ENCODE measurements at places on chromosomes 5 and 9.

- no peak for DNase-seq
These were observed 273.2 kb downstream of the SH3GL2 start for GRCh38 chr9:17852108-17852507.

DNA sequence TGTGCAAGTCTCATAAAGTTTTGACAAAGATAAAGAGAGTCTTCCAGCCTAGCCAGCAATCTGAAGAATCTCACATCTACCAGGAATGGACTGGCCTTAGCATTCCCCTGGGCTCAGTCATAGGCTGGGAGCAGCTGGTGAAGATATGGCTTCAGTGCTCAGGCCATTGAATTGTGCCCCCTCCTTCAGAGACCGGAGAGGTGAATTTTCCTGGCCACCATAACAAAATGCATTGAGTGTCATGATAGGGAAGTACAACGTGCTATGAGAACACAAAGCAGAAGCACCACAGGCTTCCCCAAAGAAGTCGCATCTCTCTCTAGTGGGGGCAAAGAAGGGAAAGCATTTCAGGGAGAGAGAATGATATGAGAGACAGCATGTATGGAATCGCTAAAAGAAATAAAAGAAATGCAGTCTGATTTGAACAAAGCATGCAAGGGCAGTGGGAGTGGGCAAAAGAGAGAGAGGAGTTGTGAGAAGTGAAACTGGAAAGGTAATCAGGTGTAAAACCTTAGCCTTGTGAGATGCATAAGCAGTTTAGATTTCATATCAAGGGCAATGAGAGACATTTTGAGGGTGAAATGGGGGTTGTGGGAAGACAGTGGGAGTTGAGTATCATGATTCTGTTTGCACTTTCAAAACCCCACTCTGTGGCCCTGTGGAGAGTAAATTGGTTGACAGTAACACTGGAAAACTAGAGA is 57.1 kb upstream of the NMUR2 start:
- DNase-seq, result no peak

GRCh38 chr5:62778316-62779009 is 199.8 kb downstream of the LRRC70 start:
- DNase-seq, result no peak

DNA sequence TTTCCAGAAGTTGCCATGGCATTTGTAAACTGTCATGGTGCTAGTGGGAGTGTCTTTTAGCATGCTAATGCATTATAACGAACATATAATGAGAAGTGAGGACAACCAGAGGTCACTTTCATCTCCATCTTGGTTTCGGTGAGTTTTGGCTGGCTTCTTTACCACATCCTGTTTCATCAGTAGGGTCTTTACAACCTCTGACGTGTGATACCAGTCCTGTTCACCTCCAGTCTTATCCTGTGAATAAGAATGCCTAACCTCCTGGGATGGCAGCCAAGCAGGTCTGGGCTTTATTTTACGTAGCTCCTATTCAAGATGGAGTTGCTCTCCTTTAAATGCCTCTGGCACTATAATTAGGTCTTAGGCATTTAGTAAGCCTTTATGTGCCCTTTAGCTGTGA is 20.4 kb upstream of the RFK start:
- DNase-seq, result no peak

- no peak for DNase-seq
These were observed 3.8 kb downstream of the TGFBI start for GRCh38 chr5:136032564-136032963.

DNA sequence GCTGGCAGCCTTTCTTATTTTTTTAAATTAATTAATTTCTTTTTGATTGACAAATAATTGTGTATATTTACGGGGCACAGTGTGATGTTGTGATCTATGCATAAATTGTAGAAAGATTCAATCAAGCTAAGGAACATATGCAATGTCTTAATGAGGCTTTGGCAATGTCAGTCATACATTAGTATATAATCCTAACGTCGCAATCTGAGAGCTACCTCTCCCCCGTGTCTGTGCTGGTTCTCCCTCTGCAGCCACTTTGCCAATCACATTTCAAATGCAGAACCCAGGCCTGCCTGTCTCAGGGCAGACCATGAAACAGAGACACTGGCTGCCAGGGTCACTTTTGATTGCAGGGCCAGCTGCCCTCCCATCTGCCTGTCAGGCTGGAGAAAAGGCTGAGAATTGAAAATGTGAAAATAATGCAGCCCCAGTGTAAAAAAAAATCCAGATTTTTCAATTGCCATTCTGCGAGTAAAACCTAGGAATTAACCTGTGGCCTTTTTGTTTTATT is 56.3 kb downstream of the SLC24A2 start:
- no peak for DNase-seq

DNA sequence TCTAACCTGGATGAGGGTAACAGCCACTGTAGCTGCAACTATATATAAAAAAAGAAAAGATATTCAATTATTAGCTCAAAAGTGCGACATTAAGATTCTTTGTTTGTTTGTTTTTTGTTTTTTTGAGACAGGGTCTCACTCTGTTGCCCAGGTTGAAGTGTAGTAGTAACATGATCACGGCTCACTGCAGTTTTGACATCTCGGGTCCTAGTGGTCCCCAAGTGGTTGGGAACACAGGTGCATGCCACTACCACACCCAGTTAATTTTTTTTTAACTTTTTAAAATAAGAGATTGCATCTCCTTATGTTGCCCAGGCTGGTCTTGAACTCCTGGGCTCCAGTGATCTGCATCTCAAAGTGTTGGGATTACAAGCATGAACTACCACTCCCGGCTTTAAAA is 61.8 kb downstream of the MEF2C start:
- DNase-seq, result no peak

GRCh38 chr9:113898151-113898550 is 22.0 kb downstream of the ZNF618 start:
- DNase-seq, result no peak

DNA sequence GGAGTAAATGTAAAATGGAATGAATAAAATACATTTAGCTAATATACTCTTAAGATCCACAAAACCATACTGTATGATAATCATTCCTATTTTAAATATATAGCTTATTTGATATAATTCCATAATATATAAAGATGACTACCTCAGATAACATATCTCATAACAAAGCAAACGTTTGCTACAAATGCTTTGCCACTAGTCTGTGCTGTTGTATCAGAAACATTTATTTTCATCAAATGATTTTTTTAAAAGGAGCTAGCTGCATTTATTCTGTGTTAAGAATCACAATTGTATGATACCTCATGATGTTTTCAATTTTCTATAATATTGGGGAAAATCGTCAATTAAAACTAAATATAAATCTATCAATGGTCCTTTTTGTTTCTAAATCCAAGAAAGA is 567.2 kb downstream of the PTPRD start:
- DNase-seq, result no peak

GRCh38 chr5:73792687-73793320 is 166.8 kb downstream of the ARHGEF28 start:
- DNase-seq, result peak; percentile 73

DNA sequence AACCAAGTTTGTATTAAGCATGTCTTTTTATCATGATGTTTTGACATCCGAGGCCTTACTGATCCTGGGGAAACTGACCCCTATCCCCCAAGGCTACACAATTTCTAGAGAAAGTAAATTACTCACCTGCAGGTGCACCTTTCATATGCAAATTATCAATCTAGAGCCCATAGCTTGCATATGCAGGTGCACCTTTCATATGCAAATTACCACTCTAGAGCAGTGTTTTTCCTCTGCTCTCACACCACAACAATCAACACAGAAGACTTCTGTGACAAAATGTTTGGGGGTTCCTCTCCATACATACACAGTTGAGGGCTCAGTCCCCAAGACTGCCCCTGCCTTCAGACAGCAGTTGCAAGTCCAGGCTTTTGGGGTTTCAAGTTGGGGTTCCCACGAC is 203.7 kb upstream of the RORB start:
- no peak for DNase-seq

DNA sequence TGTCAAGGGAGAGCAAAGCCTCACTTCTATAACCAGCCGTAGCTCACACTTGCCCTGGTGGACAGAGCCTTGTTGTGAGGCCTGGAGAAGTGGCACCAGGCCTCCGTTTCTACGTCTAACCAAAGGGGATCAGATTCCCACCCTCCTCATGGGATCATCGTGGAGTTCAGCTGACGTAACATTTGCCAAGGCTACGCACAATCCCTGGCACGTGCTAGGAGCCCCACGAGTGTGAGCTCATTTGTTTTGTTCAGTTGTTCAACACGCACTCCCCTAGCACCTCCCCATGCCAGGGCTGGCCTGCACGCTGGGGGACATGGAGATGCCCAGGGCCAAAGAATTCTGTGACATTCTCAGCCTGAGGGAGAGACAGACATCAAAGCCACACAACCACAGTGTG is 23.1 kb downstream of the ADGRD2 start:
- no peak for DNase-seq

- DNase-seq, result peak; percentile 64
These were observed 30.0 kb upstream of the TRIO start for GRCh38 chr5:14112998-14113652.

DNA sequence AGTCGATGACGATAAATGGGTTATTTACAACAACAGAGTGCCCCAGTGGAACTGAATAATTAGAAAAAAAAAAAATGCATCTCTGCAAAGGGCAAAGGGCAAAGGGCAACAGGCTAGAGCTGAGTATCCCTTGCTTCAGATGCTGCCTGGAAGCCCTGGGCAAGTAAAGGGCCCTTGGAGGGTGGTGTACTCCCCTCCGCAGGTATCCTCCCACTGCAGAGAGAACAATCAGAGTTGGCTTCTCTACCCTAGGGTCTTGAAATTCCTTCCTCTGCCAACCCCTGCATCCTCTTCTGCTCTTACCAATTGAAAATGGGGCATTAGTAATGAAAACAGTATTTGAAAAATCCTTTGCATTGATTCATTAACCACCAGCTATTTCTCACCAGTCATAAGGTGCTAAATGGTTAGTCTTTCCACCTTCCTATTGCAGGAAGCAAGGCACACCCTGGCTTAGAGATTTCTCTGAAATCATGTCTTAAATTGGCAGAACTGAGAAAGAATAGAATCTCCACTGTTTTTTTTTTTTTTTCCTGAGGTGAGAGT is 122.6 kb downstream of the SEMA6A start:
- DNase-seq, result no peak

DNA sequence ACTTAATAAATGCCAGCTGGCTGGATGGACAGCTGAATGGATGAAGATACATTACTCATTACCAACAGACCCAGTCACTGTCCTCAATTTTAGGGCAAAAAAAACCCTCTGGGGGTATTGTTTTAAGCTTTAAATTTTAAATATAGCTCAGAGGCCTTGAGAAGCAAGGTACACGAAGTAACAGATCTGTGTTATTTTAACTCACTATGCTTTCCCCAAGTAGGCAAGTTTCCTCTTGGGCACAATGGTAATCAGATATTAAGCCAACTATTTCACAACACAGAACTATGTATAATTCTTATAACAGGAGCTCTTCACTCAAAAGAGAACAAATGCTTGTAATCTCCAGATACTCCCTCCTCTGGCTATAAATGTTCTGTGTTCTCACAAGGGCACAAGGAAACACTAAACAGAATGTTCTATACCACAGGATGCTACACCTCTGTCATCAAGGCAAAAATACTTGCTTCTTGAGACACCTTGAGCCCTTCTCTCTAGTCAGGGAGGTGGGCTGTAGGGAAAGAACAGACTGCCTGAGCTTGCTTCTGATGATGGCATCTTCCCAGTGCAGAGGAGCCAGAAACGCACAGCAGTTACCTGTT is 443.8 kb downstream of the SPOCK1 start:
- DNase-seq, result no peak

DNA sequence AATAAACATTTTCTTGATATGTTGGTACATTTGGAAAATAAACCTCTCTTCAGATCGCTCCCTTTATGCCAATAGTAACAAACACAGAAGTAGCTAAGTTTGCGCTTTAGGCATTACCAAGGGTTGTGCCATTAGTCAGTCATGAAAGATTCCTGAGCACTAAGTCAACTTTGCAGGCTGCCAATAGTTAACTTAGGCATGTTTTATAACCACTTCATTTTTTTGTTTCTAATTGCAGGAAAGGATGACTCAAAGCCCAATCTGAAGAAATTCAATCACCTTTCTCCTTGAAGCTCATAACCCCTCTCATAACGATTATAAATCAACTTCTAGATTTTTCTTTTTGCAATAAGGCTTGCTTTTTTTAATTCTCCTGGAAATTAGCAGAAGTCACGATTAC is 517.0 kb downstream of the AGTPBP1 start:
- DNase-seq, result no peak

DNA sequence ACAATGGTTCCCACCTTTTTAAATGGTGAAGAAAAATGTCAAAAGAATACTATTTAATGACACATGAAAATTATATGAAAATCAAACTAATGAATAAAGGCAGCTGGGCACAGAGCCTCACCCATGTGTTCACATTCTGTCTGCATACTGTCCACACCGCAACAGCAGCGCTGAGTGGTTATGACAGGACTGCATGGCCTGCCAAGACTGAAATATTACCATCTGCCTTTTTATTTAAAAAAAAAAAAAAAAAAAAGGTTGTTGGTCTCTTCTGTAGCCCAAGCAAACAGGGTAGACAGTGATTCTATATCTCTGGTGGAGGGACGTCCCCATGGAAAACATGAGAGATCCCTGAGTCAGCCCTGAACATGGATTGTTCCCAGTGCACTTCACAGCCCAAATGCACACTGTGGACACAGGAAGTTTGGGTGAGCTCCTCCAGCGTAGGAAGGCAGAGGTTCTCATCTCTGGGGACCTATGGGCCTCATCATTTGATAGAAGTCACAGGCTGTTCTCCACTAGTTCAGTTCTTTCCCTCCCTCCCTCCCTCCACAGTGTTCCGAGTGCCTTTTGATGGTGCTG is 44.9 kb upstream of the SHC3 start:
- no peak for DNase-seq

- no peak for DNase-seq
These were observed 9.3 kb upstream of the ACSL6 start for GRCh38 chr5:132020568-132021339.

DNA sequence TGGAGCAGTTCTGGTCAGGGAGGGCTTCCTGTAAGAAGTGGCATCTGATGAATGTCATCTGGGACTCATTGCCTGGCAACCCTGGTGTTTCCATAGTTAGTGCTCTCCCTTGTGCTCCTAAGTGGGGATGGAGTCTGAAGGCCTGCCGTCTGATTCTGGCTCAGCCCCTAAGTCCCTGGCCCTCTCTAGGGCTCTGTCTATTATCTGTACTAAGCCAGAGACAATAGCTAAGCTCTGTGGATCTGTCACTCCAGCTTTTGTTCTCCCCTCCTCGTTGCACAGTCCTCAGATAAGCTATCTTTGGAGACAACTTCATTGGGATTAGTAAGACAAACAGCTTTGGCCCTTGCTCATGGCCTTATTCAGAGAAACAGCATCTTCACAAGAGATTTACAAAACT is 30.6 kb upstream of the TTC1 start:
- no peak for DNase-seq

- DNase-seq, result no peak
These were observed 416.5 kb downstream of the DMRTA1 start for GRCh38 chr9:22863106-22863505.

DNA sequence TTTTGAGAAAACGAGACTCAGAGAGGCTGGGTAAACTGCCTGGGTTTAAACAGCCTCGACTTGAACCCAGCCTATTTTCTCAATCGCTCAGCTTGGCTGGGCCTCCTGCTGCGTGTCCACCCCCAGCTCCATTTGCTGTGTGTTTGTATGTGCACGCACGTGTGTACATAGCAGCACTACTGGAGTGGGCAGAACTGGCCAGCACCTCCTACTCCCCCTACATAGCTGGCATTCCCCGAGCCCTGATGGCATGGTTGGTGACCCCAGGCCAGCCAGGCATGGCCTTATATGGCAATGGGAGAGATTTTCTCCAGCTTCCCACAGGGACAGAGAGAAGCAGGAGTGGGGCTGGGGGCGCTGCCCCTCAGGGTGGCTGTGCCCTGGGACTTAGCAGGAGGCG is 4.1 kb downstream of the AIF1L start:
- no peak for DNase-seq
